ENCODE measurements at places on chromosomes 11 and 22. TPM values are rescaled to one million over a fixed set of nuclear protein-coding genes. Genes with fewer than 3 reads are reported as not detected.

DNA sequence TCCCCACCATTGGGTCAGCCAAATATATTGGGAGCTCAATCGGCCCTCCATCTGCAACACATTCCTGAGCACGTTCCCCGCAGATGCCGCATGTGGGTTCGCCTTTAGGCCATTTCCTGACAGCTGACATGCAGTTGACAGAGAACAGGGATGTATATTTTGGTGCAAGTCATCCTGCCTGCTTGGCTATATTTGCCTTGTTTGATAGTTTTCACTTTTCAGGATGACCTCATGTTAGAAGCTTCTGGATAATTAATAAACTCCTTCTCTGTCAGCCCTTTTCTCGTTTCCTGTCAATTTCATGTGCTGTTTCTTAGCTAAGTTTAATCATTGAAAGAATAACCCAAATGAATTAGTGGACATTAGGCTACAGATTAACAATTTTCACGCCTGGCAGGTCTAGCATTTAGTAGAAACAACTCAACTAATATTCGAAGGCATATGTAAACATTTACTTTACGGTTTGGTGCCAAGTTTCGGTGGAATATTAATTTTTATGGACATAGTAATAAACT lies 105.8 kb upstream of the SLC5A12 start:
- no peaks in the 10 kb centered on the region for H3K4me1 ChIP-seq
- no peak for DNase-seq
- H3K27ac ChIP-seq, result no peak overlapping the region
- H3K27me3 ChIP-seq, result no peaks in the 10 kb centered on the region
- no peak overlapping the region for H3K4me3 ChIP-seq
- H3K36me3 ChIP-seq, result no peaks in the 10 kb centered on the region

DNA sequence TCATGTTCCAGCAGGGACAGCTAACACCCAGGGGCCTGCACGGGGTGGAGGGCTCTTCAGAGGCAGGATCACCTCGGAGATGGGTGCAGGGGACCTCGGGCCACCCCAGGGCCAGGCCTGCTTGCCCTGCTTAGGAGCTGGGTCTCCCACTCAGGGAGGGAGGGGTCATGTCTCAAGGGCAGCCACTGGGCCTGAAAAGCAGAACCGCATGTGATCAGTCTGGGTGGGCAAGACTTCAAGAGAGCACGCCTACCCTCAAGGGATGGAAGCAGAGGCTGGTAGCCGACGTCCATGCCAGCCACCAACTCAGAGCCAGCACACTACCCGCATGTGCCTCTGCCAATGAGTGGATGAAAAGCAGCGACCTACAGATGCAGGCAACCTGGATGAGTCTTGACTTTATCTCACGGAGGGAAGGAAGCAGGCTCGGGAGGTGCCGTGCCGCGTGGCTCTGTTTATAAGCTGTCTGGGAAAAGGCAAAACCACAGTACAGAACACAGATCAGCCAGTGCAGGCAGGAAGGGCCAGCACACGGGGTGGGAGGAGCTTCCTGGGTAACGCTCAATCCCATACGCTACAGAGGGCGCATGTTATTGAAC lies 16.0 kb downstream of the TBX1 start:
- H3K4me3 ChIP-seq, result no peak overlapping the region
- H3K27me3 ChIP-seq, result peaks cover 34% of the 10 kb centered on the region
- peak; percentile 26 for DNase-seq
- peaks cover 6% of the 10 kb centered on the region for H3K4me1 ChIP-seq
- H3K27ac ChIP-seq, result no peak overlapping the region
- H3K36me3 ChIP-seq, result no peaks in the 10 kb centered on the region

- DNase-seq, result no peak
- H3K27ac ChIP-seq, result no peak overlapping the region
Measured at GRCh38 chr11:102783720-102784119, 3.3 kb upstream of the MMP10 start.

GRCh38 chr11:95153857-95154246 lies 64.2 kb downstream of the ENDOD1 start:
- peaks cover 40% of the 10 kb centered on the region for H3K4me1 ChIP-seq
- no peaks in the 10 kb centered on the region for H3K27me3 ChIP-seq
- peak overlapping the region; percentile 89 for H3K27ac ChIP-seq
- H3K36me3 ChIP-seq, result peaks cover 6% of the 10 kb centered on the region
- H3K4me3 ChIP-seq, result peak overlapping the region; percentile 89

Gene MMP7
- not detected for total RNA-seq

Gene CABP4
- 3.0 TPM for total RNA-seq

Gene ADAMTS15
- 0.11 TPM for total RNA-seq

Gene OR8K1
- total RNA-seq, result not detected

Gene CNIH2
- 2.1 TPM for total RNA-seq
